ENCODE measurements at places on chromosomes 12 and 14. TPM values are rescaled to one million over a fixed set of nuclear protein-coding genes. Genes with fewer than 3 reads are reported as not detected.

CFL2 gene
- total RNA-seq: 34.0 TPM

PPFIA2 gene
- total RNA-seq: not detected

GLIPR1L2 gene
- total RNA-seq: 0.29 TPM

NPAS3 gene
- total RNA-seq: 2.0 TPM

DLK1 gene
- total RNA-seq: not detected

LPCAT3 gene
- 11.8 TPM for total RNA-seq

ATP5MC2 gene
- total RNA-seq: 235 TPM

TSPAN11 gene
- total RNA-seq: 4.7 TPM

CCDC38 gene
- not detected for total RNA-seq

C1R gene
- 7.5 TPM for total RNA-seq
